T-cell (primary cell): ENCODE measurements at places on chromosomes 2 and 18.
A peak's percentile ranks its signal among the peaks of the same experiment; 100 is the strongest.

GRCh38 chr18:21629089-21629832, 17.1 kb downstream of the SNRPD1 start:
- DNase-seq: no peak

GRCh38 chr18:8749492-8749891, 44.1 kb downstream of the MTCL1 start:
- DNase-seq: no peak

- DNase-seq: no peak
Measured at GRCh38 chr2:170869036-170869435, 52.3 kb downstream of the GAD1 start.

DNA sequence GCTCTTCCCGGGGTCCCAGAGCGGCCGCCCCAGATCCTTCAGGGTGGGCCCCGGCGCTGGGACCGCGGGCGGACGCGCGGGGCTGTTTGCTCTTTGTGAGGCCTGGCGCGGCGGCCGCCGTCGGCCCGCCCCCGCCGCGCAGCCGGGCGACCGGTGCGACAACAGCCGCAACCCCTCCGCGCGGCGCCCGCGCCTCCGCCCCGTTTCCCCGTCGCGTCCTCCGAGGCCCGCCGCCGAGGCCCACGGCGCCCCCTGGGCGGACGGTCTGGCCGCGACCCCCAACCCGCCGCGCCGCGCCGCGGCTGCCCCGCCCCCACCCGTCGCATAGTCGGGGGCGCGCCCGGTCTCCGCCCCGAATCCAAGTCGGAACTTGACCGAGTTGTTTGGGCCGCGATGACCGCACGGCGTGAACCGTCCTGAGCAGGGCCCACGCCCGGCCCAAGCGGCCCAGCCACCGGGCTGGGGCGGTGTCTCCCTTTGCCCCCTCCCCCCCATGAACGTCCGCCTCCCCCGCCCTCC, 448 bp downstream of the YPEL5 start:
- DNase-seq: peak; percentile 16

DNA sequence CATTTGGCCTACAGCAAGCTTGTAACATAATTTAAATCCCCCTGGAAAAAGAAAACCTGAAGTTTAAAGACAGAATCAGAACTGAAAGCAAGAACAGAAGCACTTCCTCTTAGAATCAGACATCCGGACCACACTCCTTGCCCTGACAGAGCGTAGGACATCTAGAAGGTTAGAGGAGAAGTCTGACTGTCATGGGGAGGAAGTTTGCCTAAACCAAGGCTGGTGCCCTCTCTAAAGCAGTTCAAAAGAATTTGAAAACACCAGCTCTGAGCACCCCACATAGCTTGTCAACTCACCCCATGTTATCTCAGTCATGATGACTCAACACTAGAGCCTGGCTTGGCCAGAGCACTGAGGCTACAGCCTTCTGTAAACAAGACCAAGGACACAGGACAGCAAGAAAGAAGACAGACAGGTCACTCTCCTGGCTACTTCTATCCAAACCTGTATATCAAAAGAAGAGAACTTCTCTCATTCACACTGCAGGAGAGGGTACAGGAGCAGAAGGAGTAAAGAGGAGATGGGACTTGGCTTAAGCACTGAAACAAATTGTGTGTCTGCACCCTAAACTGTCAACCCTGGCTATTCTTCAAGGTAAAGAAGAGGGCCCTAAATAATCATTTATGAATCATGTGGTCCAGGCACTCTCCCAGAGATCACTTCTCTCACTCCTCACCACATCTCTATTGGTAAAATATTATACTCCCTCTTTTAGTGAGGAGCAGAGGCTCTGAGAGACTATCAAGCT, 198.6 kb downstream of the MEMO1 start:
- DNase-seq: no peak

- peak; percentile 37 for DNase-seq
Measured at GRCh38 chr2:16665748-16666448, at the start of gene CYRIA. CYRIA (minus strand) TSS chr2:16665834; CDS start chr2:16588119, 77,715 bp downstream.

GRCh38 chr2:168978461-168978861, 52.7 kb downstream of the ABCB11 start:
- DNase-seq: no peak

- DNase-seq: no peak
Measured at GRCh38 chr2:239912938-239913635, 112.1 kb downstream of the NDUFA10 start.

DNA sequence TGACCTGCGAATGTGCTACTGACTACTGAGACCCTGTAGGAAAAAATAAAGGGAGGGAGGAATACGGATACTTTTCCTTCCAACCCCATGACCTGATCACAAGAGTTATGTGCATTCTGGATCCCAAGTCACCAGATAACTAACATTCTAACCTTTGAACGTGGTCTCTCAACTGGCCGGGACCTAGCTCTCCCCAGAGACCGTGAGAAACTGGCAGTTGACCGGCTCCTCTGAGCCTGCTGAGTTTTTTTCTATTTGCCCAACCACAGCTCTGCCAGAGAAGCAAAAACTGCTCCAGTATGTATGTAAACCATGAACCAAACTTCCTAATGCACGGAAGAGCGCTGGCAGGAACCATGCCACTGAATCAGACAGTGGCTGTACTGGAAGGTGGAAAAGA, 47.5 kb upstream of the PTMA start:
- DNase-seq: no peak

DNA sequence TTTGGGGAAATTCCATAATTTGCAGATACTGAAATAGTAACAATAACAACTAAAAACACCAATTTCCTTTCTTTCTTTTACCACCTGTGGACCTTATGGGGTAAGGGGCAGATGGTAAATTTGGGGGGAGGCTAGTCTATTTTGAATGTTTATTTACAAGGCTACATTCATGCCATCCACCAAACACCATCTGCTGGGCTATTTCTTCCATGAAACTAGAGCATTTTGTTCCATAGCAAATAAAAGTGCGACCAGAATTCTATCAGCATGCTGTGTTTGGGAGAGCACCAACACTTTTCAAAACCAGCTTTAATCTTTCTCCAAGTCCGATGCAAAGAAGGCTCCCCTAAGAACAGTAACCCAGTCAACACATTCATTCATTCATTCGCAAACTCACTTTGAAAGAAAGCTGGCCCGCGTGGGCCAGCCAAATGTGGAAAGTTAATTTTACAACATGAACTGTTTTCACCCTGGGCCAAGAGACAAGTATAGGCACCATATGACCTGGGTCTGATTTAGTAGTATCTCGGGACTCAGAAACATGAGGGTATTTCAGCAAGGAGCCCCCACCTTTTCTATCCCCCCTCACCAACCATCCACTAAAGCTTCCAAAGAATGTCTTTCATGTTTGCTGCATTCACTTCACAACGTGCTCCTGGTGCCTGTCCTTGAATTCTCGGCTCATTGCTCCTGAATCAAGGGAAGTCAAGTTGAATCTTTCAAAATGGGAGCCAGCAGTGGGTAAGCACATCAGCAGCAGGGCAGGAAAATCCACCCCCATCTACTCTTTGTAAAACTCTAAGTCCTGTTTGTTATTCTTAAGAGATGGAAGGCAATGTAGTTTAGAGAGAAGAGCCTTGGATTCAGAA, 210.6 kb downstream of the C1D start:
- no peak for DNase-seq

- no peak for DNase-seq
Measured at GRCh38 chr2:12097859-12098258, 351.4 kb downstream of the LPIN1 start.

DNA sequence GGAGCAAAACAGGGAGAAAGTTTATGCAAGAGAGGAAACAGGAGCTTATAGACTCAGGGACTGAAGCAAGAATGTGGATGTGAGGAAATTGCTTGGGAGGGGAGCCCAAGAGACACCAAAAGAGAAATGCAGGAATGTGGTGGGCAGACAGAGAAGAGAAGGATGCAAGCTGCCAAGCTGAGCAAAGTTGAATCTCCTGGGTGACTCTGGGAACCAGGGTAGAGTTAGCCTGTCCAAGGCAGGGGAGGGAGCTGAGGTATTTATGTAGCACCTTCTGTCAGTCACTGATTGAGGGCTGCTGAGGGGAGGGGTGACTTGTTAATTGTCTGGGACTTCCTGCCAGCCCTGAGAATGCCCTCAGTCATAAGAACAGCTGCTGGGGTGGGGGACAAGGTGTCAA, 464.3 kb downstream of the NBAS start:
- no peak for DNase-seq

GRCh38 chr18:38087538-38087937, 521.9 kb upstream of the CELF4 start:
- no peak for DNase-seq

DNA sequence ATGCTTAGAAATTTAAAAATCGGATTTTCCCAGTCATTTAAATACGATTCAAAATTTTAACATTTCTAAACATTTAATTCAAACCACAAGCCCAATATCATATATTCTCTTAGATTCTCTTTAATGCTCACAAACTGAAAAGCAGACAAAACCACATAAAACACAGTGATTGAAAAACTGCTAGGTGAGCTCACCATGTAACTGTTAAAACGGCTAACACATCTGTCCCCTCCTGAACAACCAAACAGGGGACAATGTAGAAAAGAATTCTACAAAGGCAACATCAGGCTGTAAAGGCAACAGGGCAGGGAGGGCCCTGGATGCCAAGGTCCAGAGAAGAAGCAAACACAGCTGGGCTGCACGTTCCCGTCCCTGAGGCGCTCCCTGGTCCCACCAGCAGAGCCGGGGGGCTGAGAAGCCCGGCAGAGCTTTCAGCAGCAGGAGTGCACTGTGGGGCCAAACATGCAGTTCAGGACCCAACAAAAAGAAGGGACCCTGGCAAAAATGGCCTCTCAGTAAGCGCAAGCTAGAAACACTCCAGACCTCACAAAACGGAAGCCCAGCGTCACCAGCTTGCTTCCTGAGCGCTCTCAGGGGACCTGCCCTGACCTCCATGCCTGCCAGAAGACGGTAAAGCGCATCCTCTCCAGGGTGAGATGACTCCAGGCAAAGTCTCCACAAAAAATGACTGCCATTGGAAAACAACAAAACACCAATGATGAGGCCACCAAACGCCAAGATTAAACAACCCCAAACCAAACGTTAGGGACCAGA, 40.5 kb downstream of the NDUFA10 start:
- no peak for DNase-seq

- DNase-seq: no peak
Measured at GRCh38 chr18:59877361-59877760, 22.4 kb upstream of the PMAIP1 start.

GRCh38 chr18:28350821-28351220, 173.9 kb upstream of the CDH2 start:
- no peak for DNase-seq

GRCh38 chr2:102950371-102950946, 188.6 kb downstream of the TMEM182 start:
- DNase-seq: no peak

DNA sequence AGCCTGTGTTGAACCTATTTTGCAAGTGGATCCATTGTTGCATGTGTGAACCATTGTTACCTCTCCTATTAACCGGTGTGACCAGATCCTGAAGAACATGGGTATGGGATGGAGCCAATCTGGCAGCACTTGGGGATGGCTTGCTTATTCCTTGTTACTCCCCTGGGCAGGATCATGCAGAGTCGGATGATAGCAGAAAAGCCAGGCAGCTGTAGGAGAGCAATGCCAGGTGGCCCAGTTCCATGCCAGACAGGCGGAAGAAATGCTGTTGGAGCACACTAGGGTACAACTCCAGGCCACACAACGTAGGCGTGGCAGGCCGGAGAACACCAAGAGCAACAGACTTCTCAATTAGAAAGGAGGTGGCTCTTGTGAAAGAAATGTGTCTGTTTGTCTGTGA, 16.3 kb upstream of the MYO1B start:
- no peak for DNase-seq

GRCh38 chr2:175218551-175218950, 37.0 kb upstream of the ATP5MC3 start:
- no peak for DNase-seq

DNA sequence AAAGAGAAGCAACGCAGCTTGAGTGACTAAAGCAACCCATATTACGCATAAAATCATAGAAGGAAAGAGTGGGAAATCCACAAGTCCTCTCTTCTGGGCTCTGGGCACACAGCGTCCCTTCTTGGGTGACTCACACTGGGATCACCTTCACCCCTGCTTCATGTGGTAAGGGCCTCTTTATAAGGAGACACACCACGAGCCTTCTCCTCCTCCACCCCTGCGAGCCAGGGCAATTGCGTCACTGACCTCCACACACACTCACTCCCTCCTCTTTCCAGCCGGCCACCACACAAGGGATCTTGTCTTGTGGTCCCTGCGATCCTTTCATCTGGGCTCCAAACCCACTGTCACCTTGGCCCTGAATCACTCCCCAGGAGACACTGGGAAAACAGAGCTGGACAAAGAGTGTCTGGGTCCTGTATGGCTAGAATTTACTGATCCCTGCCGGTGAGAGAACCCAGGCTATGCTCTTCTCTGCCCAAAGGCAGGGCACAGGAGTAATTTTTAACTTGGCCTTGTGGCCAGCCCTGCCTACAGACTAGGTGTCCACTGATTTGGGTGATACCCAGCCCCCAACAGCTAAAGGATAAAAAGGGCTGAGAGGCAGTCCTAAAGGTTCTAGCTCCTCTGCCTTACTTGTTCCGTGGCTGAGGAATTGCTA, 35.3 kb downstream of the NHEJ1 start:
- no peak for DNase-seq

DNA sequence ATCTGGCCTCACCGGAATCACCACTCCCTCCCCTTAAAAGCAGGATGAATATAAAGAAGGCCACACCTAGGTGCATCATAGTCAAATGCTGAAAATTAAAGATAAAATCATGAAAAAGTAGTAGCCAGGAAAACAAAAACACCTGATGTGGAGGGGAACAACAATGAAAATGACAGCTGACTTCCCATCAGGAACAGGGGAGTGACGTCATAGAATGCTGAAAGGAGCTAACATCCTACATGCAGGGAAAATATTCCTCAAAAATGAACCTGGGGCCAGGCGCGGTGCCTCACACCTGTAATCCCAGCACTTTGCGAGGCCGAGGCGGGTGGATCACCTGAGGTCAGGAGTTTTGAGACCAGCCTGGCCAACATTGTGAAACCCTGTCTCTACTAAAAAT, 108.1 kb downstream of the UGGT1 start:
- DNase-seq: no peak

GRCh38 chr2:71018625-71019024, 24.0 kb upstream of the TEX261 start:
- no peak for DNase-seq

- DNase-seq: no peak
Measured at GRCh38 chr2:128350736-128351135, 32.1 kb upstream of the HS6ST1 start.
